AG04450 (cell line): ENCODE measurements at places on chromosomes 4 and X. TPM values are rescaled to one million over a fixed set of nuclear protein-coding genes. Genes with fewer than 3 reads are reported as not detected.
A peak's percentile ranks its signal among the peaks of the same experiment; 100 is the strongest.

The NSG1 gene
- 10.4 and 14.7 TPM in 2 replicates for polyA plus RNA-seq

The FDCSP gene
- polyA plus RNA-seq: not detected in 2 replicates

The NPY1R gene
- polyA plus RNA-seq: not detected in 2 replicates

The TRAPPC2 gene
- 9.7 and 11.1 TPM in 2 replicates for polyA plus RNA-seq

GRCh38 chrX:18961686-18962085 lies 22.2 kb downstream of the PHKA2 start:
- DNase-seq: no peak

DNA sequence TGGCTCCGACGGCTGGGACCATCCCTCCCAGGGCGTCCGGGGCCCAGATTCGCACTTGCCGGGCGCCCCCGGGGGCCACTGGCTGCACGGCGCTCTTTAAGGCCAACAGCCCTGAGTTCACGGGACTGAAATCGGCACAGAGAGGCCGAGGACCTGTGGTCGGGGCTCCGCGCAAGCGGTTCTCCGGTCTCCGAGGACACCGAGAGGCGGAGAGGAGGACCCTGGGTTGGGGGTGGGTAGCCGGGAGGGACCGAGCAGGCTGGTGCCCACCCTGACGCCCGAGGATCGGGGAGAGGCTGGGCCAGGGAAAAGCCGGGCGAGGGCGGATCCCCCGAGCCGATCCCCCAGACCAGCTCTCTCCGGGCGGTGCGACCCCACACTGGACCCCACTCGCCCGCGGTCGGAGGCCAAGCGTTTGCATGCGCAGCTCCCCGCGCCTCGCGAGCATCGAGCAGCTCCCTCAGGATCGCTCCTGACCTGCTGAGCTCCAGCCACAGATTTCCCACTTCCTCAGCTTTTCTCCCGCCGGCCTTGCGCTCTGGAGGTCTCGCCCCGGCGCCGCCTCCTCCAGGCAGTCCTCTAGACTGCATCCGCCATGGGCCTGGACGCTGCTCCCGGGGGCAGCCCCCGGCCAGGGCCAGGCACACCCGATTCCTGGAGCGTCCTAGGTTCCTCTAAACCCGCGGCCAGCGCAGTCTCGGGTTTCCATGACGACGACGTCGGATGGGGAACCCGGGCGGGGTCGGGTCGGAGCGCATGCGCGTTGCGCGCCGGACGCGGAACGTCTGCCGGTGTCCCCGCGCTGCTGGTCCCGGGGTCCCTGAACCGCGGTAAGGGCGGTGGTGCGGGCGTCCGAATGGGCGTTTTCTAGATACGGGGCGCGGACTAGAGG lies 17.6 kb upstream of the NAT8L start:
- peak; percentile 15 for DNase-seq

GRCh38 chr4:149047368-149047767 lies 605.2 kb upstream of the NR3C2 start:
- no peak for DNase-seq

DNA sequence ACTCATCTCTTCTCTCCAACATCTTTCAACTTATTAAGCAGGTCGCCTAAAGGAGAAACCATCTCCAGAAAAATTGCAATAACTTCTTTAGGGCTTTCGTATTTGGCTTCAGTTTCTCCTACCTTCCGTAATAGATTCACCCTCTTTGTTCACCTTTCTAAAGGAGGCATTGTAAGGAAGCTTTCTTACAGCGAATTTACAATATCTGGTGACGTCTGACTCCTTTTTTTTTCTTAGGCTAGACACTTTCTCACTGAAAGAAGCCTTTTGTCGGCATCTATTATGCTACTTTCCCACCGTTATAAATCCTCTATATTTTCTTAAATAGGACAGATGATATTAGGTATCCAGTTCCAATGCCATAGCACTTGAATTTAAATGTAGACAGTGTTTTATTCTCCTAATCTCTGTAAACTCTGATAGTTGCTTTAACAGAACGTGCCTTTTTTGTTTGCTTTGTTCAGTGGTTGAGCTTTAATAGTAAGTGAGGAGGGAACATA lies 302.4 kb downstream of the IL1RAPL1 start:
- no peak for DNase-seq

- DNase-seq: no peak
Measured at GRCh38 chr4:29805245-29805644, 914.9 kb upstream of the PCDH7 start.

GRCh38 chrX:53795576-53795975 lies 109.1 kb upstream of the HUWE1 start:
- DNase-seq: no peak

DNA sequence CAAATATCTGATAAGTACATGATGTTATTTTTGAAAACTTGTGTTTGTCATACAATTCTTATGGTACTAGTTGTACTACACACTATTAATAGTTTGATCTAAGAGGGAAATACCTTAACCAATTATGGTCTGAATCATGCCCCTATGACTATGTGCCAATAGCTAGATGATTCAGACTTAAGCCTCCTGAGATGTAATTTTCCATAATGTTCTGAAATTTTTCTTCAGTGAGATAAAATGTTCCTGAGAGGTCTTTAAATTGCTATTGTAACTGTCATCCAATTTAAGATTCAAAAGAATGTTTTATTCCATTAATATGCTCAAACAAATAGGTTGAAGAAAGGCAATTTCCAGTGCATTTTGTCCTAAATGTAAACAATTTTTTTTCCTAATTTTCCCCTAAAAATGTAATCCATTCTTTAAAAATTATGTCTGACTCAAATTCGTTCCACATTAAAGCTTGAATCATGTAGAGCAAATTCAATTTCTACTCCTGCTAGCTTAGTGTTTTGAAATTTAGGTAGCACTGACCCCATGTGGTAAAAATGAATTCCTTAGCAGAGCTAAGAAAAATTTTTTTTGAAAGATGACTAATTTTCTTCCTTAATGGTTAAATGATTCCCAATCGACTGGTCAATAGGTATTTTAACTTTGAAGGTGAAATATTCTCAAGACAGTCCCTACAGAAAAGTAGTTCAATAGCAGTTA lies 49.1 kb downstream of the APOOL start:
- peak; percentile 42 for DNase-seq

GRCh38 chr4:7253837-7254236 lies 61.5 kb downstream of the SORCS2 start:
- DNase-seq: no peak

GRCh38 chr4:97317201-97317600 lies 826.1 kb downstream of the STPG2 start:
- DNase-seq: no peak

- DNase-seq: no peak
Measured at GRCh38 chr4:76867880-76868655, 29.9 kb downstream of the SOWAHB start.

- no peak for DNase-seq
Measured at GRCh38 chr4:90219822-90220221, 92.6 kb downstream of the CCSER1 start.
